ENCODE measurements at places on chromosomes 4 and X.
A peak's percentile ranks its signal among the peaks of the same experiment; 100 is the strongest.

DNA sequence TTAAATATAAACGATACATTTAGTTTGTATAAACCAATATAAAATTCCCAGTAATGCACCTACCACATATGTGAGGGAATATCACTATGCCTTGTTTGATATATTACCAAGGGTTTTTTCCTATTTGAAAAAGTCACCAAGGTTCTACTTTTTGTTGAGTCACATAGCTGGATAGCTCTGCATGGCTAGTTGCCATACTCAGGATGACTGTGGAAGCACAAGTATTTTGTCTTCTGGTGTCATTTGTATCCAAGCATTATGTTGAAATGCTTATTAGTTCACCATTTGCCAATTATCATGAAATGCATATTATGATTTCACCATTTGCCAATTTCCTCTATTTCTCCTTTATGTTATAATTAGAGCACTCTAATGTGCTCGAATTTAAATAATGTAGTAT, 162.7 kb upstream of the TTC29 start:
- peak; percentile 49 for DNase-seq

DNA sequence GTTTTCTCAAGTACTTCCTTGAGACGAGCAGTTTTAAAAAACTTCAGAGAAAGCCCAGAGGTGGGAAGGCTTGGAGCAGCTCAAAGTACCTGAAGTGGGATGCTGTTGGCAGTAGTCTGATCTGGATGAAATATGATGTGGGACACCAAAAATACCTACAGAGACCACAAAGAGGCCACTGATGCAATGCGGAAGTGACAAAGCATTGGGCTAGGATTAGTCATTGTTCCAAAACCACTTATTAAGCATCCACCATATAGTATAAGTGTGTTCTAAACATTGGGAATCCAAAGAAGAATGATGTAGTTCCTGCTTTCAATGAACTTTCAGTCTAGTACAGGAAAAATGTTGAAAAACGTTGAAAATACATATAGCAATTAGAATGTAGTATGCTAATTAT, 386.1 kb upstream of the CNKSR2 start:
- DNase-seq, result peak; percentile 69

DNA sequence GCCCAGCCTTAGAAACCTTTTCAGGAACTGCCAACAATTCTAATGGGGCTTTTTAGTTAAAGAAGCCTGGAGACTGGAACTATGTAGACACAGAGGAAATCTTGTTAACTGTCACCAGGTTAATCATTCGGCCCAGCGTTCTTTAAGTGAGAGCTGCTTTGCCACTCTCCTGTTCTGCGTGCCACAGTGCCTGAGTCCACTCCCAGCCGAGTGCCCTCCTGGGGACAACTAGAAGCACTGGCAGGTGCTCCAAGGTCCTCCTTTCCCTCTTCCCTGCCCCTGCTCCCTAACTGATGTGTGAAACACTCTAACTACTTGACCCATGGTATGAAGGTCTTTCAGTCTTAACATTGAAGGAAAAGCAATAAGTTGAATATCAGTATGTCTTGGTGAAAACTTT, 151.2 kb upstream of the TLL1 start:
- no peak for DNase-seq

DNA sequence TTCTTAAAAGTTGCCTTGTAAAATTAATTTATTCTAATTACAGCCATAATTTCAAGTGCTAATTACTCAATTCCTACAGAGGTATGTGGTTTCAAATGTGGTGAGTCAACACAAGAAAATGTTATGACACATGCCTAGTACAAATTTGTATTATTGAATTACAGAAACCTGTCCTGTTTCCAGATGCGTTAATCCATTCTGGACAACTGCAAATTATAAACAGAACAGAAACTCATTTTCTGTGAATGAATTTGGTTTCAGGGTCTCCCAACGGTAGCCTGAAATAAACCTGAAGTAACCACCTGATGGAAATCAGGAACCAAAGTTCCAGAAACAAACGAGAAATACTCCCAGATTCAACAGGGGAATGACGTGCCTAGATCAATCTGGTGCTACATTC, 328.6 kb upstream of the F9 start:
- DNase-seq, result no peak

DNA sequence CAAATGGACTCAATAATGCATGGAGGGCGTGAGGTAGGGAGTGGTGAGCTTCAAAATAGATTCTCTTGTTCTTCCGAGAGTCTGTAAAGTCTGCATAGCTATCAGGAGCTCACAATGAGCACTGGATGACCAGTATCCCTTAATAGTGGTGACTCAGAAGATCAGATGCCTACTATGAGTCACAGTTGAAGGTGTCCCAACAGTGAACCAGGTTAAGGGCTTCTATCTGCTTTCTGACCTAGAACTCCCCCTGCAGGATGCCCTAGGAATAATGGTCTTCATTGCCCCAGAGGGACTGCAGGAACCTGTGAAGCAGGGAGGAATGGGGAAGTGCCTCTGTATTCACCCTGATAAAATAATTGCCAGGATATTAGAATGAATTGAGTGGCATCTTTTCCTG, 22.1 kb downstream of the DGKK start:
- no peak for DNase-seq

GRCh38 chr4:156085100-156085499, 131.4 kb upstream of the CTSO start:
- no peak for DNase-seq

DNA sequence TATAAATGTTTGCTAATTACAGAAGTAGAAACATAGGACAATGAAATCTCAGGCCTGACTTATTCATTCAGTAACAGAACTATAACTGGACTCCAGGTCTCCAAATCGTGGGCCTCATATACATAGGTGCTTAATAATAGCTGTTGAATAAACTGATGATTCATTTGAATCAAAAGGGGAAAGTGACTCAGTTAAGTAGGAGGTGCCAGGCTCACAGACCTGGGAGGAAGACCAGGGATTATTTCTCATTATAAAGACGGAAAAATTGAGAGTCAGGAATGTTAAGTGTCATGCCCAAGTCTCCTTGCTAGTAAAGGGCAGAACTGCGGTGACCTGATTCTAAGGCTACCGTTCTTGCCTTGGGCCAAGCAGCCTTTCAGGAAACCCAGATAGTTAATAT, 131.5 kb downstream of the HS3ST1 start:
- DNase-seq, result peak; percentile 11

- no peak for DNase-seq
These were observed 1065.0 kb downstream of the NLGN4X start for GRCh38 chrX:5163663-5164062.

GRCh38 chrX:11137543-11138139, 26.5 kb downstream of the HCCS start:
- DNase-seq, result peak; percentile 32

Measured in fibroblast of skin of right biceps (primary cell).